ENCODE measurements at places on chromosomes 6 and 20.

- DNase-seq: peak; percentile 9
These were observed at the start of gene SCUBE3 for GRCh38 chr6:35213824-35214756. SCUBE3 (plus strand) TSS chr6:35213956; CDS start chr6:35214419, 463 bp downstream.

DNA sequence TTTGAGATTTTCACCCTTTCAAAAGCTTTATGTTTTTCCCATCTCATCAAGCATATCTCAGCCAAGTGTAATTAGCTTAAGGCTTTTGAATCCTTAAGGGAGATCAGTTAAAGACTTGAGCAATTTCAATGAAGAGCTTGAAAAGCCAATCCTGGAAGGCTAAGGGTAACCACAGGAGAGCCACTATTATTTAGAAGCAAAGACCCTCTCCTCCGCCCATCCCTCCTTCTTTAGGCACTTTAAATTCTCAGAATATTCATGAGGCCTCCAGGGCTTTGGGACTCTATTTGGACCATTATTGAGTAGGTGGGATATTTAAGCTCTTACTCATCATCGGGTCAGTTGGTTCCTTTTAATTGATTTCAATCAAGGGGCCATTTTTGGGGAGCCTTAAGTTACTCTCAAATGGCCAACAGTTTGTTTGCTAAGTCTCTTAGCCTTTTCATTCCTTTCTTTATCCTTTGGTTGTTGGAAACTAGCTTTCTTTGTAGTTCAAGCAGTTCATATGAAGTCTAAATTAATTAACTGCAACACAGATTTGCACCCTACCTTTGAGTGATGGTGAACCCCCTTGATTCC lies 567.2 kb downstream of the KIF16B start:
- DNase-seq: no peak

GRCh38 chr6:24099181-24099580 lies 26.8 kb upstream of the NRSN1 start:
- no peak for DNase-seq

- DNase-seq: no peak
These were observed 29.6 kb downstream of the MGME1 start for GRCh38 chr20:17998446-17998845.

DNA sequence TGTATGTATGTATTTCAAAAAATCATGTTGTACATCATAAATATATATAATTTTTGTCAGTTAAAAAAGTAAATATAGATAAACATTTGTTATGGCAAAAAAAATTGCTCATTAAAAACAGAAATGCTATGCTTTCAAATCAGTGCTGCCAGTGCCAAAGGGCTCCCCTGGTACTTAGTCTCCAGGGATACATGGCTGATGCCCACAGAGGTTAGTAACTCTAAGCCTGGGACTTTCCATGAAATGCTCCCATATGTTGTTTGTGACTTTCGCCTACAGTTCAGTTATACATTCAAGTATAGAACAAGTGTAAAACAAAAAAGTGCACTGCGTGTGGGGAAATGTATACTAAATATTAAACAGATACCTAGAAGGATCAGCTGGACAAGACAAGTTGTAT lies 104.0 kb downstream of the TENT5A start:
- DNase-seq: no peak

- no peak for DNase-seq
These were observed 232.7 kb upstream of the SGK1 start for GRCh38 chr6:134550604-134551003.

- no peak for DNase-seq
These were observed 2.7 kb downstream of the CEBPB start for GRCh38 chr20:50193199-50193835.

DNA sequence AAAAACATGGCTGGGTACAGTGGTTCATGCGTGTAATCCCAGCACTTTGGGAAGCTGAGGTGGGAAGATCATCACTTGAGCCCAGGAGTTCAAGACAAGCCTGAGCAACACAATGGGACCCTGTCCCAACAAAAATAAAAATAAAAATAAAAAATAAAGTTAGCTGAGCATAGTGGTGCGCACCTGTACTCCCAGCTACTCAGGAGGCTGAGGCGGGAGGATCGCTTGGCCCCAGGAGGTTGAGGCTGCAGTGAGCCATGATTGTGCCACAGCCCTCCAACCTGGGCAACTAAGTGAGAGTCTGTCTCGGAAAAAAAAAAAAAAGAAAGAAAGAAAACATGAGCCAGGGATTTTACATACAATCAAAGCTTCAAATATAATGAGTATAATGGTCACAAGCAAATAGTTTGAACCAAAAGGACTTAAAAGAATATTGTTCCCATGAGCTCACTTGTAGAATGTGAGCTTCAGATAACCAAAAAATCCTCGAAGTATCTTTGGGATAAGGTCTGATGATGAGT lies 31.1 kb downstream of the RANBP9 start:
- DNase-seq: no peak

DNA sequence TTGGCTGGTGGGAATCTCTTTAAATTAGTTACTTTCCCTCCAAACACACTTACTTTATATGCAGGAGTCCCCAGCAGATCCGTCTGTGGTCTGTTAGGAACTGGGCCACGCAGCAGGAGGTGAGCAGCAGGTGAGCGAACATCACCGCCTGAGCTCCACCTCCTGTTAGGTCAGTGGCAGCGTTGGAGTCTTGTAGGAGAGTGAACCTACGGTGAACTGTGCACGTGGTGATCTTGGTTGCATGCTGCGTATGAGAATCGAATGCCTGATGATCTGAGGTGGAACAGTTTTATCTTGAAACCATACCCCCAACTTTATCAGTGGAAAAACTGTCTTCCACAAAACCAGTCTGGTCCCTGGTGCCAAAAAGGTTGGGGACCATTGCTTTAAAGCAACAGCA lies 5.0 kb downstream of the SERPINB6 start:
- no peak for DNase-seq

DNA sequence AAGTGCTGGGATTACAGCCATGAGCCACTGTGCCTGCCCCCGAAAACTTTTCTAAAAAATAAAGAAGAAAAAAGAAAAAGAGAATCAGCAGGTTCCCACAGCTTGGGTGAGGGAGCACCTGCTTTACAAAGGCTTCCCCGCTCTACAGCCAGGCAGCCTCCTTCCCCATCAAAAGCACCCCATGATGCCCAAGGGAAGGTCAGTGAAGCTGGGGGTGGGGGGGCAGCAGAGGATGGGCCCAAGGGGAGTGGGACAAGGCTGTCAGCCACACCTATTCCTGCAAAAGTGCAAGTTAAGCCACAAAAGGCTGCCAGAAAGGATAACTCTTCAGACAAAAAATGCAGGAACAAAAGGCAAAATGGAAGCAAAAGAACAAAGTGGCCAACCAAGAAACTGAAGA lies 72.5 kb downstream of the FAM50B start:
- DNase-seq: no peak

- DNase-seq: no peak
These were observed 695.7 kb upstream of the GJE1 start for GRCh38 chr6:141437011-141437410.

GRCh38 chr6:170441316-170441715 lies 111.8 kb downstream of the PSMB1 start:
- no peak for DNase-seq

- DNase-seq: no peak
These were observed 347.8 kb upstream of the FLRT3 start for GRCh38 chr20:14685183-14685582.

DNA sequence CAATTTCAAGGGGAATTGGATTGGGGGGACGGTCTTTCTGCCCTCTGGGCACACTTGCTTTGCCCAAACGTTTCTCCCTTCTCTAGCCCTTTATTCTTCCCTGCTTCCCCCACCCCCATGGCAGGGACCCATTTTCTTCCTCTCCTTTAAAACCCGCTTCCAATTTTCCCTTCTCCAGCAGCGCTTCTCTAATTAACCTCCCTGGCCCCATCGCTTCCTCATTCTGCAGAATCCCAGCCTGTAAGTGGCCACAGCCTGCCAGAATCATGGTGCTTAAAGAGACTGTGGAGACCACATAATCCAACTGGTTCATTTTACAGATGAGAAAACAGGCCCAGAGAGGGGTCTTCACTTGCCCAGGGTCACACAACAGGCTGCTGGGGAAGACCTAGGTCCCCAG lies 61.4 kb downstream of the CPNE5 start:
- no peak for DNase-seq

- no peak for DNase-seq
These were observed 129.0 kb downstream of the EDN3 start for GRCh38 chr20:59429396-59429795.

DNA sequence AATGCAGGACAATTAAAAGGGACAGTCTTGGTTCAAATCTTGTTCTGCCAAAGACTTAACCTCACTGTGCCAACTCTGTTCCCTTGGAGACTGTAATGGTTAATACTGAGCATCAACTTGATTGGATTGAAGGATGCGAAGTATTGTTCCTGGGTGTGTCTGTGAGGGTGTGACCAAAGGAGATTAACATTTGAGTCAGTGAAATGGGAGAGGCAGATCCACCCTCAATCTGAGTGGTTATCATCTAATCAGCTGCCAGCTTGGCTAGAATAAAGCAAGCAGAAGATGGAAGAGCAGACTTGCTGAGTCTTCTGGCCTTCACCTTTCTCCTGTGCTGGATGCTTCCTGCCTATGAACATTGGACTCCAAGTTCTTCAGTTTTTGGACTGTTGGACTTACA lies 474.4 kb downstream of the CD83 start:
- DNase-seq: no peak

DNA sequence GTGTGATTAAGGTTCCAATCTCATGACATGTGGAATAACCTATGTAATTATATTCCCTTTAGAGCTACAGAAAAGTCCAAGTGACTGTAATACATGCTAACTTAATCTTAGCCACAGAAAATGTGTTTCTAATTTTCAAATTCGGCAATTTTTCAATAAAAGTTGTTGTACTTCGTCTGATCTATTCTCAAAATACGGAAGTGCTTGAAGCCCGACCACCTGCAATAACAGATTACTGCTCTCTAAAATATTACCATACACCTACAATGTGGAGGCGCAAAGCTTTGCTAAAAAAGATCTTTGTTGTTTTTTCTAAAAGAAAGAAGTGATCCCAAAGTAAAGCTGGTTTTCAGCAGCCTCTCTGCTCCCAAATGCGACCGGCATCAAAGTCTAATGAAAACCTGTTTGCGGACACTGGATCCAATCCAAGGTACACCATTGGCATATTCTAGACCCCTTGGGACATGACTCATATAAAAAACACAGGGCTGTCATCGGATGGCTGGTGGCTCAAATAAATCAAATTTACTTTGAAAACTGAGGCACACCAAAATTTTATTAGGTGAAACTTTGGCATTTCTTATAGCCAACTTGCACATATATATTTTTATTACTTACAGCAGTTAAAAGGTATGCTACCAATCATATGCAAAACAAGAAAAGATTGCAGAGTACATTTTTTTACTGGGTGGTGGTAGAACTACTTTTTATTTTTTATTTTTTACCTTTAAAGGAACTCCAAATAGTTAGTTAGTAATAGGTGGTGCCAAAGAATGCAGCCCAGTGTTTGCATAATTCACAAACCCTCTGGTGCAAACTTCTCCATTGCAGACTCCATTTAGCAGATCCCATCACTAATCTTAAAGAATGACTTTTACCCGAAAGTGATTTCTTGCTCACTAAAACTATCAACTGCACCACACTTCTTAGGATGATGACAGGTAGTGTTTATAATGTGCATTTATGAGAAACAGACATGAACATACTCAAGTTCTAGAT lies 118.7 kb upstream of the TBX18 start:
- DNase-seq: no peak

DNA sequence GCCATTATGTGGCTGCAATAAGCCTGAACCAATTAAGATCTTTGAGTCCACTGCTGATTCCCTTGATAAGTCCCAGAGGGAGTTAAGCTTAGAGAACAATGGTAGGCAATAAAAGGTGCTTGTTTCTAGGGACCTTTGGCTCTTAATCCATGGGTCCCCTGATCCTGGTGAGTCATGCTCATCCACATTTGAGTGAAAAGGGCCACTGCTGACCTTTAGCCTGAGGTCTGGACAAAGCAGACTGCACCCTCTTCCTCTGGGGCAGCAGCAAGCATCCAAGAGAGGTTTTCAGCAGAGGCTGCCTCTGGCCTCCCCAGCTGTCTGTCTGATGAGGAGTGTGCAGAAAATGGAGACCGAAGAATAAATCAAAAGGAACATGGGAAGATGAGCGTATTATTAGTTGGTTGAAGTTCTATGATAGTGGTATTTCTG lies 16.1 kb upstream of the SCGN start:
- no peak for DNase-seq

DNA sequence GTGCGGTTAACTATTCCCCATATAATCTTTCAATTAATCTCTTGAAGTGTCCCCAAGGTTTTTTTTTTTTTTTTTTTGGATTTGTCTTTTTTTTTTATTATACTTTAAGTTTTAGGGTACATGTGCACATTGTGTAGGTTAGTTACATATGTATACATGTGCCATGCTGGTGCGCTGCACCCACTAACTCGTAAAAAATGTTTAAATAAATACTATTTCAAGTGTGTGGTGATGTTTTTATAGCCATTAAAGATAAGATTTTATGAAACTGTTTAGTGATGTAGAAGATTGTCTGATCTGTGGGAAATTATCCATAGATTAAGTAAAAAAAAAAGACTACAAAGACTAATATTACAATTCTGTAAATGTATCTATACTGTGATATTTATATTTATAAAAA lies 12.6 kb upstream of the HLA-DQA1 start:
- no peak for DNase-seq

DNA sequence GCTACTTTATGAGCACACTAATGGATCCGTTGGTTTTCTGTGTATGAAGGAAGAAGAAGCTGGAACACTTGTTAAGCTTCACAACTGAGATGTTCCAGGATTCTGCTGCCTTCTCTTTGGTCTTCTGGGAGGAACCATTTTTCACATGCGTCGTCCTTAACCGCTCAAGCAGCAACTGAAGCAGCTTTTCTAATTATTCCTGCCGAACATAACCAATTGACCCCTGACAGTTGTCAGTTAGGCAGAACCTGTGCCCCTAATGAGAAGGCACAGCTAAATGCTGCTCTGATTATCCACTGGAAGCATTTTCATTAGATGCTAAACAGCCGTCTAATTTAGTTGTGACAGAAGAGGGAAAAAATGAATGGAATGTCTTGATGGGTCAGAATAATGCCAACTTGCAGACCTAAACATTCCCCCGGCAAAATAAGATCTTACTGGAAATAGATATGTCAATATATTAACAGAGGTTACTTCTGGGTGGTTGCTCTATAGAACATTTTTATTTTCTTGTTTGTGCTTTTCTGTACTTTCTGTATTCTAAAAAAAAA lies 85.0 kb upstream of the SMLR1 start:
- DNase-seq: no peak

GRCh38 chr20:33790566-33790965 lies 20.6 kb upstream of the CHMP4B start:
- no peak for DNase-seq

DNA sequence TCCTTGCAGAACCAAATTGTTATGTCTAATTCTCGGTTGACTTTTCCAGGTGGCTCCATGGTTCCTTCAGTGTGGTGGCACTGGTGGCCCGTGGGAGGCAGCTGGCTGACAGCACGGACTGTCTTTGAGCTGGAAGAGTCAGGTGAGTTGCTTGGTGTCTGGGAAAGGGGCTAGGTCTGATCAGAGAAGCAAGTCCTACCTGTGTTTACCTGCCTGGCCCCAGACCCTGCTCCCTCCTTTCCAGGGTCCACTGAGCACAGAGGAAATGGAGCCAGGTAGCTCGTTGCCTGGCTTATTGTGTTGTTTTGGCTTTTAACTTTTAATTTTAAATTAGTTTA lies 111.8 kb downstream of the BANF2 start:
- DNase-seq: no peak
